NCI-H1105 (cell line): ENCODE measurements at places on chromosomes 6 and 20.

DNA sequence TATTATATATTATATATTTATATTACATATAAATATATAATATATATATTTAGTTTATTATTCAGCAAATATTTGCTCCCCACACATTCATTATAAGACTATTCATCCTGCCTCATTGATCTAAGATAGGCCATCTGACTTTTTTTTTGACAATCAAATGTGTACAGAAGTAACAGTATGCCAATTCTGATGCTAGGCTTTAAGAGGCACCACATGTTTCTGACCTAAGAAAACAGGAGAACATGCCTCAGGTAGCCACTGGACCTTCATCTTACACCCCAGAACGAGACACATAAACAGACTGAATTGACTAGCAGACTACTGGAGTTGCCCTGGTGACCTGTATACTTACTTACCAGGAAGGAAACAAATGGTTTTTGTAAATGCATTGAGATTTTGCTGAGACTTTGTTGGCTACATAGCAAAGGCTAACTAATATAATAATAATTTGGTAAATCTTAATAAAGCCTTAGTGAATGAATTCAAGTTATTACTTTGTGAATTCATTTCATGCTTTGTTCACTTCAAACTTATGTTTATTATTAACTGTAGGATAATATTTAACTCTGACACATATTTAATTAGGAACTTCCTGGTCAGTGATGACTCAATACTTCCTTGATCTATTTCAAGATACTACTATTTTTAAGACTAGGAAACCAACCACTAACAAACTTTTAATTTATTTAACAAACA, 13.4 kb upstream of the MYO6 start:
- no peak for DNase-seq

GRCh38 chr6:148128014-148128730, 214.5 kb upstream of the SASH1 start:
- DNase-seq: no peak

GRCh38 chr6:21970569-21971300, 326.1 kb downstream of the PRL start:
- DNase-seq: no peak

DNA sequence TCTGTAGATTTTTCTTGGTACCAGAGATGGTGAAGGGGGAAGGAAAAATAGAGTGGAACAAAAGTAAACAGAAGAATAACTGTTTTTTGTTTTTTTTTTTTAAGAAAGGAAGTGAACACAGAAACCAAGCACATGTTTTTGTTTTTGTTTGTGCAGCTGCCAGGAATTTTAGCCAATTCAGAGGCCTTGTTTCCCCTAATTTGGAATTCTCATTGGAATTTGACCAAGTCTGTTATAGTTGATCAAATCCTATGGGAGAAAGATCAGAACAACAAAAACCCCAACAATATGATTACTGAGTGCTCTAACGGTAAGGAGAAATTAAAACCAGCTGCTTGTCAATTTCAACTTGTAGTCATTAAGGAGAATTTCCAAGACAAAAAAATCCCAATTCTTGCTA, 18.2 kb upstream of the IL22RA2 start:
- DNase-seq: no peak

- DNase-seq: no peak
Observed at GRCh38 chr6:163183806-163184205, 230.7 kb upstream of the QKI start.

DNA sequence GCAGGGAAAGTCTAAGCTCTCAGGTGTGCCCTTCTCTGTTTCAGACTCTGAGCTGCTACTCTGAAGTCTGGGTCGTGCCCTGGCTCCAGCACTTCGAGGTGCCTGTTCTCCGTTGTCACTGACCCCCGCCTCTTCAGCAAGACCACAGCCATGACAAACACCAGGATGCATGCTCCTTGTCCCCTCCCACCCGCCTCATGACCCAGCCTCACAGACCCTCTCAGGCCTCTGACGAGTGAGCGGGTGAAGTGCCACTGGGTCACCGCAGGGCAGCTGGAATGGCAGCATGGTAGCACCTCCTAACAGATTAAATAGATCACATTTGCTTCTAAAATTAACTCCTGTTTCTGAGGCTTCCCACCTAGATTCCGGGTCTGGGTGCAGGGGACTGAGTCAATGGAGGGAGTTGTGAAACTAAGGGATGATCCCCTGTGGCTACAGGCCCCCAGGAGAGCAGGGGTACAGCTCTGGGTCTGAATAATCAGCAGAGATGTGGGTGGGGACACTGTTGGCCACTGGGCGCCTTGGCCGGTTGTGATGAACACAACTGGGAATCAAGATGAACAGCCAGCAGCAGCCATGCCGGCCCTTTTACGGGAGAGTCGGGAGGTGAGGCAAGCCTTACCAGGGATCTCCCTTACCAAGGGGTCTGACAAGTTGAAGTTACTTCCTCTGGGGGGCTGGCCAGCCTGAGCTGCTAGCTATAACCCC, 10.7 kb downstream of the CST7 start:
- no peak for DNase-seq

DNA sequence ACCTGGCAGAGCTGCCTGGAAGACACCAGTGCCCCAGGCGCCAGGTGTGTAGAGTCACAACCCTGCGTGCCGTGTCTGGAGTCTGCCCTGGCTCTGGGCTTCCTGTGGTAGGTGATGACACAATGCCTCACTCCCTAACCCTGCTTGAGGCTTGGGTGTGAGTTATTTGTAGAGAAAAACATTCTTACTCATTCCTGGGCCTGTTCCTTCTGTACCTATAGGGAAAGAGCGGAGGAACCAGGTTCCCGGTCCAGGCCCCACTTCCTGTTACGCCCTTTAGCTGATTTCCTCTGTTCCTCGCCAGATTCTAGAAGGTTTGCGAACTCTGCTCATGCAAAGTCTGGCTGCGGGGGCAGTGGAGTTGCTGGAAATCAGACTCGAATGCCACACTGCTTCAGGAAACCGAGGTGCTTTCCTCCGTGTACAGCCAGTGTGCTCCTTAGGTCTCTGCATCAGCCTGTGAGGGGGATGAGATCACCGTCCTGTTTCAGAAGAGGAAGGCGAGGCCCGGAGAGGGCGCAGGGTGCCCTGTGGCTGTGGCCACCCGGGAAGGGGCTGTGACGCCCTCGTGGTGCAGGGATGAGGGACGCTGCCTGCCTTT, 67.1 kb upstream of the DUSP22 start:
- DNase-seq: no peak

DNA sequence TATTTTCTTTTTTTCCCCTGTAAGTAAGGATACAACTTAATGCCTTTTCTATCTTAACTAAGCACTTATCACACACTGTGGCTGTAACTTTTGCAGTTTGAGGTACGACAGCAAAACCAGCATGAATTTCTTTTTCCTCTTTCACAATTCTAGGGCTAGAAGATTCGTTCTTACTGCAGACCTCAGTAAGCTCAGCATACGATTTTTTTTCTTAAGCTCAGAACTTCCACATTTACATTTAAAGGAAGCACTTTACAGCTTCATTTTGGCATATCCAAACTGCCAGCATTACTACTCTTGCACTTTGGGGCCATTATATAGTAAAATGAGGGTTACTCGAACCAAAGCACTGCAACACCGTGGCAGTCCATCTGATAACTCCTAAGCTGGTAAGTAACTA, 889 bp upstream of the CHMP4B start:
- no peak for DNase-seq

DNA sequence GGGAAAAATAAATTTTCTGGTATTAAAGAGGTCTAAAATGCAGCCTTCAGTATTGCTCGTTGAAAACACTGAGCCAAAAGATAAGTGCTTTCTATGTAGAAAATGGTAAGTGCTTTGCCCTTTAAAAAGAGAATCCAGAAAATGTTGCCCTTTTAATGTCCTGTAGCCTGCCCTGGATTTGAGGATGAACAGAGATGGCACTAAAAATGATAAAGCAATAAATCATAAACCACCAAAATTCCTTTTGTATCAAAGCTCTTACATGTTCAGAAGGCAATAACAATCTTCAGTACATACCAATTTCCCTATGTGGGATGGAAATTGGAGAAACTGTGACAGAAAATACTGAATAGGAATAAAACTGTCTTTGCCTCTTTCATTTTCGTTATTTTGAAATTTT, 405.8 kb downstream of the PHF3 start:
- DNase-seq: no peak

GRCh38 chr6:139821676-139822223, 447.3 kb upstream of the CITED2 start:
- DNase-seq: no peak

DNA sequence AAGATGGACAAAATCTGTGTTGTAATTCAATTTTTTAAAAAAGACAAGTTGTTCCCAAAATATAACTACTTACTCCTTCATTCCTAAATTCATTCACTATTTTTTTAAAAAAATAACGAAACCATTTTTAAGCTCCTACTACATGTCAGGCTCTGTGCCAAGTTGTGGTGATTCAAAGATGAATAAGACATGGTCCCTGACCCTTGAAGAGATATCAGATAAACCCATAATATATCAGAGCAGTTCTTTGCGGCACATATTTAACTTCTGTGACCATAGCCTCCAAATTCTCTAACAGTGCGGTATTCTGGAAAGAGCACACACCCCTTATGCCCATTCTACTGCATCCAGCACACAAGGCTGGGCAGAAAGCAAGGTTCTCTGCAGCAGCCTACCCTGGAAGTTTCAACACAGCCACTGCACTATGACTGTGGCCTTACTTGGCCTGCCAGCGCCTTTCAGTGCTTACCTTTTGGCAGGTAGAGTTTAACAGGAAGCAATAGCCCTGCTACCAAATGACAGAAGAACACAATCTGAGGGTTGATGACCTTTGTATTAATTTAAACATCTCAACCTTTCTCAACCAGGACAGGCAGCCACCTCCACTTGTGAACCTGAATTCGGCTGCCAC, 406.5 kb downstream of the BTBD9 start:
- no peak for DNase-seq

DNA sequence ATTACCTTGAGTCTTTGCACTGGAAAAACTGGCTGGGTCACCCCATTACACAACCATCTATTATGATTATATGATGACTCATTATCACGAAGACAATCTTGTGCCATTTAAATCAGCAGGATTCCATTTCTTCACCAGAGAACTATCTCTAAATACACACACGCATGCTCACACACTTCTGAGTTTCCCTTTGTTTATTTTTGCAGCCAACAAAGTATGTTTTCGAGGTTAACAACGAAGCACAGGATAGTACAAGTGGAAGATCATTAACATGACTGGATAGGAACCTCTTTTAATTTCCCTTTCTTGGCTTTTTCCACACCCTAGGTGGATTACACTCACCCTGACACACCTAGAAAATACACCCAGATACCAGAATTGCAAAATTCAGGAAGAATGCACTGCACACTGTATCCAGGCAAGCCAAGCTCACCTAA, 18.9 kb downstream of the PERP start:
- DNase-seq: peak; percentile 63

DNA sequence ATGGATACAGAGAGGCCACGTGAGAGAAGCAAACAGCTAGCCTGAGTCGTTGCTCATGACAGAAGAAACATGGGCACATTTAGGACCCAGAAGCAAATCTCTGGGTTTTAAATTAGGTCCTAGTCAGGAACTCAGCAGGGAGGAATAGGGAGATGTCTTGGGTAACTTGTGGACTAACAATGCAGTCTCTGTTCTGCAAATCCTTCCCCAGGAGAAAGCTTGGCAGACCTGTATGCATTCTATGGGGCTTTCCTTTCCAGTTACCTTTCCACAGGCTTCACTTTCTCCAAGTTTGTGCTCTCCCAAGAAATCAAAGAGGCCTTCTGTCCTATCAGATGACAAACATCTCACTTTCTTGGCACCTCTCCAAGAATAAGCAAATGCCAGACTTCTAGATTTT, 47.2 kb upstream of the PLCB4 start:
- DNase-seq: no peak

DNA sequence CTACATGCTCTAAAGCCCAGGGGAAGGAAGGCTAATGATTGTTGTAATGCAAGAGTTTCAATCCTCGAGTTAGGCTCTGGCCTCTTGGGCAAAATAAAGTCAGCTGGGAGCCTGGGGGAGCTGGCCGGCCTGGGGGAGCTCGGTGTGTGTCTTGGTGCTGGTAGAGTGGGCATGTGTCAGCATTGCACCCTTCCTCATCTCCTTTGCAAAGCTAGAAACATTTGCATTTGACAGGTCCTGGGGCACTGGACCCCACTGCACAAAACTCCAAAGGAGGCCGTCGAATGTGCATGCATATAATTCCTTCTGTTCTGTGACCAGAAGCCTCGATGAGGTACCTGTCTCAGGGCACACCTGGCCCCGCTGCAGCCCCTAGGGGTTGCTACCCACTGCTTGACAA, 74.6 kb upstream of the SLC22A23 start:
- no peak for DNase-seq

- DNase-seq: no peak
Observed at GRCh38 chr6:126176282-126176681, 163.6 kb upstream of the CENPW start.

DNA sequence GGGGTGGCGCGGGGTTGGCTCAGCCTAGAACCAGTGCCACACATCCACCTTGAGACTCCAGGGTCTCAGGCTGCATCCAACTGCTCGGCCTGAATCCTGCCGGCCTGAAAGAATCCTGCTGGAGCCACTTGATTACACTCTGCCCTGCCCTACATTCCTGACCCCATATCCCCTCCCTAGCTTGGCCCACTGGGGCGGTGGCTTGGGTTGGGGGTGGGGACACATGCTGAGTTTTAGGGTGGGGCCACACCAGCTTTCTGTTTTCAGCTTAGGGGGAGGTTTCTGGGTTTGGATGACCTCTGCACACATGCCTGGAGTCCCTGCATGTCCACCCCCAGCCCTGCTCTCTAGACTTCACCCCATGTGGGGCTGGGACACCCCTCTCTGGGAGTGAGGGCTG, 6.8 kb downstream of the ITPR3 start:
- DNase-seq: no peak

DNA sequence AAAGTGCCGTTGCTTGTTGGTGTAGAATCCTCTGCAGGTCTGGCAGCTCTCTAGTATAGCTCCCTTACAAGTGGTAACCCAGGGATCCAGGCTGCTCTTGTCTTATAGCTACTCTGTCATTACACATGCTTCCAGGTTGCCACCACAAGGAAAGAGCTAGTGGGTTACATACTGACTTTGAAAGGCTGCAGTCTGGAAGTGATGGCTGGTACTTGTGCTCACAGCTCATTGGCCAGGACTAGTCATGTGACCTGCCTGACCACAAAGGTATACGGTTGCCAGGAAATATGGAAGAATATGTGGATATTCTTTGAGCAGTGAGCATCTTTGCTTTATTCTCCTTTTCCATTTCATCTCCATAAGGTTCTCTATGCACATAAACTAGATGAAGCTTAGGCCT, 46.0 kb downstream of the RREB1 start:
- no peak for DNase-seq

DNA sequence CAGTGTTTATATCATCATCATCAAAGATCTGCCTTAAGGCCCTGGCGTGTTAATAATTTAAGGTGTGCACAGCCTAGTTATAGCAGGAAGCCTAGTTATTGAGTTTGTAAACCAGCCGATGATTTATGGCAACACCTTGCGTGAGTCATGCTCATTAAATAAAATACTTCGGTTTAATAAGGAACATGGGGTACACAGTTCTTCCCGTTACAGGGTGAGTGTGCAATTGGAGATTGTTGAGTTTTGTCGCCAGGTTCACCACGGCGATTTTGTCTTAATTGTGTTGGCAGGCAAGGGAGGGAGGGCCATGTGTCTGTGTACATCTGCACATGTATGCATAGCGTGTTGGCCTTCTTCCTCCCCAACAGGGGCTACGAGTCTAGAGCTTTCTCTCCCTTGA, 104.0 kb downstream of the TFAP2A start:
- no peak for DNase-seq

GRCh38 chr6:166497087-166497899, 89.2 kb downstream of the RAMACL start:
- DNase-seq: no peak

GRCh38 chr6:121309768-121310469, 24.4 kb downstream of the TBC1D32 start:
- DNase-seq: no peak

- DNase-seq: peak; percentile 17
Observed at GRCh38 chr6:44727651-44728630, 340.4 kb downstream of the CDC5L start.
